GOT3 (cell line): ENCODE measurements at places on chromosomes 7 and 10.

DNA sequence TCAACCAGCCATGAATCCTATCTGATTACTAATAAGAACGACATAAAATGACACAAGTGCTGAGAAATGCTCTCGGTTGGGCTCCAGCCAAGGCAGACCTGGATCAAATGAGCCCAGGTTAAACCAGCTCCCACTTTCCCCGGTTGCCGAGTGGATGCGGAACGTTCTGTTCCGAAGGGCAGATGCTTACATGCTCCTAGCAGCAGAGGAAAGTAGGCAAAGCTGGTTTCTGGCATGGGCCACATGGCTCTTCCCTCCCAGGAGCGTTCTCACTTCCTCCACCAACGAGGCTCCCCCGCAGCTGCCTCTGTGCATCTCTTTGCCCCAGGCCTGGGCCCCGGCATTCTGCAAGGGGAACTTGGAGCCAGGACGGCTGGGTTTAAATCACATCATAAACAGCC, 61.8 kb upstream of the SDK1 start:
- no peak for DNase-seq

DNA sequence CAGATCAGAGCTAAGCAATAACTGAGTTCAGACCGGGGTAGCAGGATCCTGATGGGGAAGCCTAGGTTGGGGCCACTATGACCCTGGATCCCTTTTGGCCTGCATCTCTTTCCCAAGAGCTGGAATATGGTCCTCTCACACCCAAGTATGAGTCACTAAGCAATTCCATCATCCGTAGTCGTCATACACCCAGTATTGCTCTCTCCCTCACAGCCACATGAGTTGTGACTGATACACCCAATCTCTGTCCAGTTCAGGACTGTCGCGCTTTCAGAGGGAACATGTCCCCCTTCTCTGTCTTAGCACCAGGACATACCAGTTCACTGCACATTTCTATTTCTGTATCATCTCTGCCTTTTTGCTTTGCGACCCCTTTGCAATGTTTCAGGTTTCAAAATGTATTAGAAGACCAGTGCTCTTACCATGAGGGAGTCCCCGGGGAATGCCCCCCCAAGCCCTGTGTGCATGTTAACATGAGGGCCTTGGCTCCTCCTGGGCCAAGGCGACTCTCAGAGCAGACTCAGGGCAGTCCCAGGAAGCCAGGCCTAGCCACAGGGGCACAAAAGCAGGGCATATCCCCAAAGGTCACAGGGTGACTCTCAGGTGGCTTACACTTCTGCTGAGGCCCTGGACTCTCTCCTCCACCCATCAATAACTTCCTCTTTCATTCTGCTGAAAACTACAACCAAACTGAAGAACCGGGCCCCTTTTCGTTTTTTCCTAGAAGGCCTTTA, 75.3 kb upstream of the SAMD8 start:
- DNase-seq = no peak

- DNase-seq = no peak
Measured at GRCh38 chr10:27621461-27621860, 117.4 kb downstream of the RAB18 start.

DNA sequence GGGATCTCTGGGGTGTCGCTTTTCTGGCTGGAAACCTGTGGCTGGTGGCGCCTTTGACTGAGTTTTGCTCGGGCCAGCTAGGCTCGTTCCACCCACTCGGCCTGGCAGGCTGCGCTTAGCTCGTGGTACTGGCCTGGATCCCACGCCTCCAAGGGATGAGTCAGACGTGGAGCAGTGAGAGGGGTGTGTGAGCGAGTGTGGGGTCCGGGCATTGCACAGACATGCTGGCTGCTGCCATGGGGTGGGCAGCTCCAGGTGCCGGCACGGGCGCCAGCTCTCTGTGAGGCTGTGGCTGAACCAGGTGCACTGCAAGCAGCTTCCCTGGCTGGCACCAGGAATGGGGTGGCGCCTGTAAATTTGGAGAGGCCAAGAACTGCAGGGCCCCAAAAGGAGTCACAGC, 63.1 kb upstream of the CACNA2D1 start:
- DNase-seq = no peak

GRCh38 chr7:154304740-154305700, 252.8 kb downstream of the DPP6 start:
- no peak for DNase-seq

- DNase-seq = no peak
Measured at GRCh38 chr10:2682491-2682890, 384.9 kb upstream of the PFKP start.

GRCh38 chr10:106559442-106559841, 605.1 kb downstream of the SORCS1 start:
- DNase-seq = no peak

DNA sequence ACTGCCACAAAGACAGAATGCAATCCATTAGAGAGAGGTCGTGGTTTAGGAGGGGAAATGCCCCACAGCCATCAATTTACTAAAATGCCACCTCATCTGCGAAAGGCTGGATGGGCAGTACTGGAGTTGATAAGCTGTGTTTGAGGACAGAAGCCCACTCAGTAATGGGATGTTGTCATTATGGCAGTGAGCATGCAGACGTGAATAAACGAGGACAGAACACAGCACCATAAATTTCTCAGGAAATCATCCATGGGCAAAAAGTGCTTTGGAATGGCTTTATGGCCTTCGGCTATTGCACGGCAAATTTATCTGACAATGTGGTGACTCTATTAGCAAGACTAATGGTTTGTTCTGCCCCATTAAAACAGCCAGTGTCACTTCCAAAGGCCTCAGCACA, 15.9 kb upstream of the C10orf53 start:
- no peak for DNase-seq

DNA sequence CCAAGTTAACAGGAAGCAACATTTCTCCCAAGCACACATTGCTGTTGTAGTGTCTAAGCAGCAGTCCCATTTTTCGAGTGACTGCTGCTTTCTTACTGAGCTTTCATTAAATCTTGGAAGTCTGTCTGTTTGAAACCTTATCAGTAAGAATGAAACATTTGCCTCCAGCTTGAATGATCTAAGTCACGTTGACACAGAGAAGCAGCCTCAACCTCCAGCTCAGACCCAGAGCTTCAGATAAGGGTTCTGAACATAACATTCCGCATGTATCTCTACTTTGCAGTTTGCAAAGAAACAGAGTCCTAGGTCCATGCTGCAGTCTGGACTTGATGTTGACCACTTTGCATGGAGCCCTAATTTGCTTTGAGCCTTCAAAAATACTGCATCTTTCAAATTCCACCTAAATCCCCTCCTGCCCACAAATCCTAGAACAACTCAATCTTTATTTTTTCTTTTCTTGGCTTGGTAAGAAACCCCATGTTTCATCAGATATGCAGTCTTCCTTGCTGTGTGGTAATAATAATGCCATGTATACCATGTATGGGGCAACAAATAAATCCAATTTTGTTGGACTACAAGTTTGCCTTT, 698.7 kb upstream of the IGFBP3 start:
- DNase-seq = no peak

DNA sequence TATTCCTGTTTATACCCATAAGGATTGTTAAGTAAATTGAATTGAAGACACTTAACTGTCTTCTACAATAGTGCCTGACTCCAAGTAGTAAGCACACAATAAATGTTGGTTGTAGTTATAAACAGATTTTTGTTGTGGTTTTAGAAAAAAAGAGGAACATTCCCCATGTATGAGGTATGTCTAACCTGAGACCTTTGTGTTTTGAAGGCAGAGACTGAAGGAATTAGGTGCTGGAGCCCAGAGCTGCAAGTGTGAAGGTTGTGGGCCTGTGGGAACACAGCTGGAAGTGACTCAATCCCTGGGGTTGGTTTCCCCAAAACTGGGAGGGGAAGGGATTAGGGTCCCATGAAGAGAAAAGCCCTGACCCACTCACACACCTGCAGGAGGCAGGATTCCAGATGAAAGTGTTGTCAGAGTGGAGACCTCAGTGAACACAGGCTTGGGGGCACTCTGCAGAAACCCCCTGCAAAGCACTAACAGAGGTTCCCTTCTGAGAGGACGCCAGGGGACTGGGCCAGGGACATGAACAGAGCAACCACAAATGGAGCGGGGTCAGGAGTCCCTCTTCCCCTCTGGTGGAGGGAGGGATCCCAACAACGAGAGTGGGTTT, 265.1 kb upstream of the KLF14 start:
- DNase-seq = no peak

GRCh38 chr10:116654816-116655215, 34.1 kb downstream of the PNLIPRP2 start:
- no peak for DNase-seq
